ENCODE measurements at places on chromosomes 5 and 9. TPM values are rescaled to one million over a fixed set of nuclear protein-coding genes. Genes with fewer than 3 reads are reported as not detected.
A peak's percentile ranks its signal among the peaks of the same experiment; 100 is the strongest.

DNA sequence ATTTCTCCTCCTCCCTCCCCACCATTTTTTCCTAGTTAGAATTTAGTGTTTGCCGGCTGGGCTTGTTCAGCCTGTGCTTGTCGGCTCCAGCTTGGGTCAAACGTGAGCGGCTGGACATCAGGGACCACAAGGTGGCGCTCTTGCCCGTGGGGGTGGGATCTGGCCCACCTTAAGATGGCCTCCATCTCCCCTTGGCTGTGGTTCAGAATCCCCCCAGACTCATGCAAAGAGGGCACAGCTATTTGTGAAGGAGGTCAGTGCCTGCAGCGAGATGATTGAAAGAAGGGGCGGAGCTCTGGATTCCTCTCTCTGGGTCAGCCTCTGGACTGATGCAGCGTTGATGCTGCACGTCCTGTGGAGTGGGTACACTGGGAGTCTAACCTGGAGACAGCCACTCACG, 283.3 kb upstream of the TUT7 start:
- DNase-seq = peak; percentile 88

DNA sequence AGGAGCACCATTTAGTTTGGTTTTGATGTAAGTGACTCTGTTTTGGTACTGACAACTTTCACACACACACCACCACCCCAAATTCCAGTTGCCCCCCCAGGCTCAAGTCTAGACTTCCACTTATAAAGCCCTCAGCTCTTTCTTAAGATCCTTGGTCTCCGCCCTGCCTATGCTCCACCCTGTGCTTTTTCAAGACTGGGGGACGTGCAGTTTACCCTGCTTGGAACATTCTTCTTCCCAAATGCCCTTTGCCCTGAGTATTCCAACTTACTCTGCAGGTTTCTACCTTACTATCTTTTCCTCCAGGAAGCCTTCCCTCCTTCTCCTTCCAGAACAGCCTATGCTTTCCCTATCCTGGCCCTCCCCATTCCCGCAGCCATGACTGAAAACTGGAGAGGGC, 1.5 kb upstream of the TRIM14 start:
- DNase-seq = no peak

- DNase-seq = peak; percentile 17
Measured at GRCh38 chr9:109751253-109751652, 28.7 kb upstream of the PALM2AKAP2 start.

GRCh38 chr9:71744754-71745521, 23.4 kb downstream of the CEMIP2 start:
- DNase-seq = no peak

DNA sequence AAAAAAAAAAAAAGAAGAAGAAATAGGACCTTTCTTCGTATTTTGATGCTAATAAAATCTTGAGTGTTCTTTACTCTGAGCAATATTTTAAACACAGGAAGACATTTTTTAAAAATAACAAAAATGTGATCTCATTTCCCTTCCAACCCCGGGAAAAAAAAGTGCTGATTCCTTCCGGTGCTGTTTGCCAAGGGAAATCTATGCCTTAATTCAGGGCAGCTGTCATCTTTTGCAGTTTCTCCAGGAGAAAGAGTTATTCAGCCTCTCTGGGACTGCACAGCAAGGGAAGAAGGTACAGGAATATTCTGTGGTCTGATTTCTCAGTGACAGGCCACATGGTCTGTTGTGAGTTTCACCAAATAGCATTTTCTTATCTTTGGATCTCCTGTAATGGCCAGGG, 291.9 kb upstream of the IRX1 start:
- no peak for DNase-seq

- DNase-seq = peak; percentile 35
Measured at GRCh38 chr9:33443464-33444154, 3.8 kb downstream of the AQP3 start.

The TLN1 gene
- total RNA-seq = 120 TPM

The KLF4 gene
- 26.8 TPM for total RNA-seq

The TAF11L3 gene
- total RNA-seq = not detected

All from GM23338 (cell line).